ENCODE measurements at places on chromosomes 13 and 19.

GRCh38 chr19:3039641-3040077 lies 10.6 kb upstream of the TLE2 start:
- no peak for DNase-seq

GRCh38 chr19:19347401-19348110 lies 26.9 kb downstream of the MAU2 start:
- no peak for DNase-seq

DNA sequence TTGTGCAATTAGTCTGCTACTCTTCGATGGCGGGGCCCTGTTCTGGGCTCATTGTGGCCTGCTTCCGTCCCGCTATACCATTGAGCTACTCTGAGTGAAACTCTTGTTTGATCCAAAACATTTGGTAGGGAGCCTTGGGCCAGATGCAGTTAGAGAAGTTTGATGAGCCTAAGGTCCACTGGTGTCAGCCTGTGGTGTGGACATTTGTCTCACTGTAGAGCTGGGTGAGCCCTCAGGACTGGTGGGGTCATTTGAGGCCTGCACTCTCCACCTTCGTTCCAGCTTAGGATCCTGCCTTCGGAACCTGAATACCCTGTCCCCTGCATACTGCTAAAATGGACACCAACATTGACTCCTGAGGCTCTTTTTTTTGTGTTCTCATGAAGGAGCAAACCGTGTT lies 6.9 kb downstream of the UBAC2 start:
- DNase-seq: no peak

DNA sequence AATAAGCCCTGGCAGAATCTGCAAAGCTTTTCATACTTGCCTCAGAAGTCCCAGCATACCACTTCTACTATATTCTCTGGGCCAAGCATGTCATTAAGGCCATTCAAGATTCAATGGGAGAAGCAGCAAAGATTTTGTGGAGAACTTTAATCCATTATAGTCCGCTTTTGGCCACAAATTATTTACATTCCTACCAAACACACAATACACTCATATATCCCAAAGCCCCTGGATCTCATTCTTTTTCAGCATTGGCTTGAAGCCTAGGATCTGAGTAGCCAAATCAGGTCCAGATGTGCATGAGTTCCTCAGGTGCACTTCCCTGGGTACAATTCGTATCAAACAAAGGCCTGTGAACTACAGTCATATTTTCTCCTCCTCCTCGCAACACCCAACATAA lies 203.4 kb downstream of the NDFIP2 start:
- no peak for DNase-seq

GRCh38 chr19:13260883-13261653 lies 110.9 kb downstream of the IER2 start:
- no peak for DNase-seq

DNA sequence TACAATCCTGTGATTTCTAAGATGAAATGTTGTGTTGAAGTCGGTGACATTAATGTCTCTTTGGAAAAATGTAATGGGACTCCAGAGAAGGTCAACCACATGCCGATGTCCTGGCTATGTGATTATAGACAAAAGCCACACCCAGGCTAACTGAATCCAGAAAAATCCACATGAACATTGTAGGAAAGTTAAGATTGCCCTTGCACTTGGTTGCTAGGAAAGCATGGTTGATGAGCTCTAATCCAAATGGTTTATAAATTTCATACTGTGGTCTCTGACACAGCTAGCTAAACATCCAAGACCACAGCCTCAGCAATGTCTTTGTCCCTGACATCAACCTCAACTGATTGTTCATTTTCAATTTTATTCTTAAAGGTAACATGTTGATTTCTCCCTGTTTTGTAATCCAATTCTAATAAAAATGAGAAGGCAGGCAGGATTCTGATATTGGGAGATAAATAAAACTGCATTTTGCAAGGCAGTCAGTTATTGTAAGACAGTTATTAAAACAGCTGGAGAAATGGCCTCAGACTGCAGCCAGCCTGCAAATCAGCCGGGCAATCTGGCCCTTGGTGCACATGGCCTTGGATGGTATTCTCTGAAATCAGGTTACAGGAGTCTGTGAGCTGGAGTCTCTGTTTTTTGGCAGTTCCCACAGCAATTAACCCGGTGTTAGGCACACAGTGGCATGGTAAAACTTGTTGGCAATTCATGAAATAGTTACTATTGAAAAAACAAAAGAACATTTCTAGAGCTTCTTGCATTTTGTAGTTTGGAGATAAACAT lies 93.9 kb downstream of the STARD13 start:
- DNase-seq: no peak

DNA sequence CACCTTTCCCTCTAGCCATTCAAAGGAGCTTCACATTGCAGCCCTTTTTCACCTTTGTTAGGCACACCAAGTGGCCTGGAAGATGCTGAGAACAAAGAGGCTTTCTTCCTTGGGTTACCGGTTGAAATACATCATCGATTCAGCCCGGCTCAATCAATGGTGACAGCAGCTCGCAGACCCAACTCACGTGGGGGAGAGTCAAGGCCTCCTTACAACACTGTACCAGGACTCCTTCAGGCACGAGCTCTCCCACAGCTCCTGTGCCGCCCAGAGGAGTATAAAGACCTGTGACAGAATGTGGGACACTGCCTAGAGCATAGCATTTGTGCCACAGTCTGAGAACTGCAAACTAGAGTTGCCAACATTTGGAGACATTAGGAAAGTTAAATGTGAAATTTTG lies 3.9 kb upstream of the LRRC63 start:
- DNase-seq: no peak

- no peak for DNase-seq
Observed at GRCh38 chr13:33583398-33583797, 234.6 kb upstream of the RFC3 start.

- DNase-seq: no peak
Observed at GRCh38 chr13:32025730-32026129, 5.8 kb upstream of the FRY start.

- DNase-seq: no peak
Observed at GRCh38 chr19:28715157-28715556, 497.8 kb downstream of the UQCRFS1 start.

DNA sequence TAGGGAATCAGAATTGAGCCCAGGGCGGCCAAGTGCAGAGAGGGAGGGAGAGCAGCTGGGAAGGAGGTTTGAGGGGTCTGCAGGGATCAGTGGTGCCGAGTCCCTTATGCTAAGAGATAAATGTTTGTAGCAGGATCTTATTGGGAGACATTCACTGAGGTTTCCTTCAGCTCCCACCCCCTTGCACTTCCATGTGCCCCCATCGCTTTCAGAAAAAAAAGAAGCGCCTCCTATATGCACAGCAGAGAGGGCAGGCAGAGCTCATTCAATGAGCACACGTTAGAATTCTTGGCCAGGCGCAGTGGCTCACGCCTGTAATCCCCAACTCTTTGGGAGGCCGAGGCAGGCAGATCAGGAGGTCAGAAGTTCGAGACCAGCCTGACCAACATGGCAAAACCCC lies 28.0 kb downstream of the CYP4F2 start:
- no peak for DNase-seq

DNA sequence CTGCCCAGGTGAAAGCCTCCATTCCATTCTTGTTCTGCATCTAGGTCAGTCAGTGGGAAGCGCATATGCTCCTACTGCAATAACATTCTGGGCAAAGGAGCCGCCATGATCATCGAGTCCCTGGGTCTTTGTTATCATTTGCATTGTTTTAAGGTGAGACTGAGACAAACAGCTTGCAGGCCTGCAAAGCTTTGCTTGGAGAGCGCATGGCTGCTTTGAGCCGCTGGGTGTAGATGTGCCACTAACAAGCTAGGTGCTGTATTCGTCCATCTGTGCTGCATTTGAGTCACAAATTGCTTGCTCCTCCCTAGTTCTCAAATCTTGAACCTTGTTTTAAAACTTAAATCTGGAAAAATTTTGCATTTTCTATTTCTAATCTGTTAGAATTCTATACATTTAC lies 219.1 kb downstream of the LMO7 start:
- DNase-seq: no peak

DNA sequence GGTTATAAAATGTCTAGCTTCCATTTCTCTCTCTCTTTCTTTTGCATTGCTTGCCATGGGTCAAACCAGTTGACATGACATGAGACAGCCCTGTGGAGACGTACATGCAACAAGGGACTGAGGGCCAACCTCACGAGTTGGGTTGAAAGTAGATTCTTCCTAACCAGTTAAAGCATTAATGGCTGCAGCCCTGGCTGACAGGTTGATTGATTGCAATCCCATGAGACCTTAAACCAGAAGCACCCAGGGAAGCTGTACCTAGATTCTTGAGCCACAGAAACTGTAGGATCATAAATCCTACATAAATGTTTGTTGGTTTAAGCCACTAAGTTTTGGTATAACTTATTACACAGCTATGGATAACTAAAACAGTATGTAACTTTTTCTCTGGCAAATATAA lies 373.8 kb downstream of the DACH1 start:
- DNase-seq: no peak

DNA sequence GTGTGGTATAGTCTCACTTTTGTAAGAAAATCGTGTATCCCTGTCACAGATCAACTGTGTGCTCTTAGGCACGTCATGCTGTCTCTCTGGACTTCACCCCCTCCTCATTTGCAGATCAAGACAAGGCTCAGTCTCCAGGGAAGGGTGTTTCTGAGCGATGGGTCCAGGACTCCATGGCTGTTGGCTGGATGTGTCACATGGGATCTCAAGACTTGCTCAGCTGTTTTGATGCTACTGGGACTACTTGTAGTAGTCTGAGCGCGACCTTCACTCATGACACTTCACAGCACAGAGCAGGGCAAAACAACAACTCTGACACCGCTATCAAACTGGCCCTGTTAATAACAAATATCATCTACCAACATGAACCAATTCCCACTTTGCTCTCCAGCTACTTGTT lies 36.2 kb downstream of the SMAD9 start:
- DNase-seq: no peak

DNA sequence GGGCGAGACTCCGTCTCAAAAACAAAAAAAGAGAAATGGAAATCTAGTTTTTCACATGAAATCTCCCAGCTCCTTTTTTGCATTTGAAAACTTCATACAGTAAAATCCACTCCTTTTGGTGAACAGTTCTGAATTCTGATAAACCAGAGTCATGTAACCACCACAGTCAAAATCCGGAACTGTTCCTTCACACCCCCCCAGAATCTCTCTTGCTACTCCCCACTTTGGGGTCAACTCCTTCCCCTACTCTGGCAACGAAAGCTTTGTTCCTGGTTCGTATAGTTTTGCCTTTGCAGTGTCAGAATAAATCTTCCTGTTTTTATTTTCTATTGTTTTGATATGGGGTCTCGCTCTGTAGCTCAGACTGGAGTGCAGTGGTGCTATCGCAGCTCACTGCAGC lies 23.7 kb downstream of the RCN3 start:
- DNase-seq: no peak

DNA sequence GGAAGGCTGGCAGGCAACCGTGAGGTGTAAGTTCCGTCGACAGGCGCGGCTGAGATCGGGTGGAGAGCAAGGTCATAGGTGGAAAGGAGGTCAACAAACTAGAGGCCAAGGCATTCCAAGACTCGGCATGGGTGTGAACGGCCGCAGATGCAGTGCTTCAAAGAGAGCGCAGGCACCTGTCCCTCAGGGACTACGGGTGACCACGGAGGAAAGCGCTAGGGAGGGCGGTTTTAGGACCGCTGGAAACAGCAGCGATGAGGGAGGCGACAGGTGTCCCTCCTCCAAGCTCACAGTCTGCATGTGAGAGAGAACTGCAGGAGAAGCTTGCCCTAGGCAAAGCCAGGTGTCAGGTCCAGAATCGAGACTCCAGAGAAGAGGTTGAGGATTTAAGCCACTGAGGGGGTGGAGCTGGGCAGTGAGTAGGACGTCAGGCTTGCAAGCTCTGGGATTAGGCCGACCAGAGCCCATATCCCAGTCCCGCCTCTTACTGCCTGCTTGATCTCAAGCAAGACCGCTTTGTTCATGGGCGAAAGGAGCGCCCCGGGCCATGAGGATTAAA lies 1.6 kb upstream of the MLNR start:
- no peak for DNase-seq

GRCh38 chr13:107835339-107836018 lies 379.9 kb downstream of the LIG4 start:
- DNase-seq: no peak

DNA sequence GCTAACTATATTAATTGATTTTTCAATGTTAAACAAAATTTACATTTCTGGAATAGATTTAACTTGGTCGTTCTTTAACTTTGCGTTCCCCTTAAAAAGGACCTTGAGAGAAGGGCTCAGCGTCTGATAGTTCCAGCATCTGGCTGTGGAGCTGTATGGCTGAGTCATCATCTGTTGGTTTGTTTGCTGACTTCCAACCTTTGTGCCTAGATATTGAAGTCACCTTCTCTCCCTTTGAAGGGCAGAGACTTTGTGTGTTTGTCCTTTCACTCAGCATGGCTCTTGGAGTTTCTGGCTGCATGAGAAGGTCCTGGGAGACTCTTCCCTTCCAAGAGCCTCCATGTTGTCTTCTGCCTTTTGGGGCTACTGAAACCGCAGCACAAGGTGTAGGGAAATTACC lies 16.6 kb upstream of the IRS2 start:
- no peak for DNase-seq

DNA sequence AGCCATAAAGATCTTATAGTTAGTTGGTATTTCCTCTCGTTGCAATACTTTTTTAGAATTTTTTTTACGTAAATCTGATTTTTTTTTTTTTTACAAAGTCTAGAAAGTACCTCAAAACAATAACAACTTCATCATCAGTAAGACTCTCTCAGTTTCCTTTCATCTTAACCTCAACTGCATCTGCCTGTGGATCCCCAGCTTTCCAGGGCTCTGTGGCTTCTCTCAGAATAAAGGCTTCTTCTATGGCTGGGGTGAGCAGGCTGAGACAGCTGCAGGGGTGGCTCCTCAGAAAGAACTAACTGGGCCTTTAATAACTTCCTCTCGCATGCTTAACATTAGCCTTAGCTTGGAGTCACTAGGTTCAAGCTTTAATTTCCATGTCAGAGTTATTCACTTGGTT lies 4.2 kb downstream of the ZNF506 start:
- DNase-seq: no peak

DNA sequence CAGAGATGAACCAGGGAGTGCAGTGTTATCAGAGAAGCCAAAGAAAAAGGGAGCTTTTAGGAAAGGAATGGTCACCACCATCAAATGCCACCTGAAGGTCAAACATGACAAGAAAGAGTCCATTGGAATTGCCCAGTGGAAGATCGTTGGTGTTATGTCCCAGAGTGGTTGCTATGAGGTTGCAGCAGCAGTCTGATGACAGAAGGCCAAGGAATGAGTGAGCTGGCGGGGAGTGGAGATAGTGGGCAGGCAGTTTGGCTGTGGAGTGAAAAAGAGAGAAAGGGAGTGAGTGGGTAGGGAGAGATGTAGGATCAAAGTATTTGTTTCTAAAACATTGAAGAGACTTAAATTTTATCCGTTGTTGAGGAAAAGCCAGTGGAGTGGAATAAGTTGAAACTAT lies 117.4 kb upstream of the WASF3 start:
- DNase-seq: no peak

DNA sequence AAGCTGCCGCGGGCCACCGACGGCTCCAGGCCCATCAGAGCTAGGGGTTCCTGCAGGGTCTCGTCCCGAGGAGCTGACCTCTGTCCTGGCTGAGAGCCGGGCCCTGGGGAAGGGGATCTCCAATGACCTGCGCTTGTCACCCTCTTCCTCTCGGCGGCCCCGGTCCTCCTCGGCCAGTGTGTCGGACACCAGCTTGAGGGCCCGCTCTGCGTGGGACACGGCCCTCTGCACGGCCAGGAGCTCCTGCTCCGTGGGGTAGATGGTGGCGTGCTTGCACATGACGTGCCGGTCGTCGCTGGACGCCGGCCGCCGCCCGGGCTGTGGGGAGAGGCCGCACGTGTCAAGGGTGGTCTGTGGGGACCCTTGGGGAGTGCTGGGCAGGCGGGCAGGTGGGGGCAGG lies 32.7 kb upstream of the MATK start:
- DNase-seq: no peak

Data from MM.1S (cell line).